ENCODE measurements at places on chromosomes 16 and 17. TPM values are rescaled to one million over a fixed set of nuclear protein-coding genes. Genes with fewer than 3 reads are reported as not detected.

The CD300LB gene
- total RNA-seq = not detected

The CCL23 gene
- total RNA-seq = not detected

The PHF23 gene
- 28.8 TPM for total RNA-seq

The CCL8 gene
- not detected for total RNA-seq

The KRTAP9-4 gene
- not detected for total RNA-seq

The NOXO1 gene
- 0.20 TPM for total RNA-seq

The CCT6B gene
- 4.2 TPM for total RNA-seq

The CDH5 gene
- 48.4 TPM for total RNA-seq

The HOXB1 gene
- total RNA-seq = not detected

DNA sequence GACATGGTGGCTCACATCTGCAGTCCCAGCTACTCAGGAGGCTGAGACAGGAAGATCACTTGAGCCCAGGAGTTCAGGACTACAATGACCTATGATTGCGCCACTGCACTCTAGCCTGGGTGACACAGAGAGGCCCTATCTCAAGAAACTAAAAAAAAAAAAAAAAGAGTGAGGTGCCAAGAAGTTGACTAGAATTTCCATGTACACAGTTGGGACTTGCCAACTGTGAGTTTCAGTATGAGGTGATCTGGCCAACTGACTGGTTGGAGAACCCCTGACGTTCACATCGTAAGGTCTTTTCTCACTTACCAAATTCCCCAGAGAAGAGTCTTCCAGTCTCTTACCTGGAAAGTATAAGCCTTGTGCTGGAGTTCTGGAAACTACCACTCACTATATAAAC is 3.1 kb upstream of the MED11 start:
- no peak for DNase-seq
- H3K36me3 ChIP-seq = peaks cover 5% of the 10 kb centered on the region
- H3K27me3 ChIP-seq = no peaks in the 10 kb centered on the region
- no peak overlapping the region for H3K27ac ChIP-seq

GRCh38 chr16:65117811-65118448 is 3.9 kb downstream of the CDH11 start:
- H3K36me3 ChIP-seq = no peaks in the 10 kb centered on the region
- no peak overlapping the region for H3K27ac ChIP-seq
- H3K4me1 ChIP-seq = peaks cover 13% of the 10 kb centered on the region
- peaks cover 7% of the 10 kb centered on the region for H3K27me3 ChIP-seq
- no peak overlapping the region for H3K4me3 ChIP-seq

DNA sequence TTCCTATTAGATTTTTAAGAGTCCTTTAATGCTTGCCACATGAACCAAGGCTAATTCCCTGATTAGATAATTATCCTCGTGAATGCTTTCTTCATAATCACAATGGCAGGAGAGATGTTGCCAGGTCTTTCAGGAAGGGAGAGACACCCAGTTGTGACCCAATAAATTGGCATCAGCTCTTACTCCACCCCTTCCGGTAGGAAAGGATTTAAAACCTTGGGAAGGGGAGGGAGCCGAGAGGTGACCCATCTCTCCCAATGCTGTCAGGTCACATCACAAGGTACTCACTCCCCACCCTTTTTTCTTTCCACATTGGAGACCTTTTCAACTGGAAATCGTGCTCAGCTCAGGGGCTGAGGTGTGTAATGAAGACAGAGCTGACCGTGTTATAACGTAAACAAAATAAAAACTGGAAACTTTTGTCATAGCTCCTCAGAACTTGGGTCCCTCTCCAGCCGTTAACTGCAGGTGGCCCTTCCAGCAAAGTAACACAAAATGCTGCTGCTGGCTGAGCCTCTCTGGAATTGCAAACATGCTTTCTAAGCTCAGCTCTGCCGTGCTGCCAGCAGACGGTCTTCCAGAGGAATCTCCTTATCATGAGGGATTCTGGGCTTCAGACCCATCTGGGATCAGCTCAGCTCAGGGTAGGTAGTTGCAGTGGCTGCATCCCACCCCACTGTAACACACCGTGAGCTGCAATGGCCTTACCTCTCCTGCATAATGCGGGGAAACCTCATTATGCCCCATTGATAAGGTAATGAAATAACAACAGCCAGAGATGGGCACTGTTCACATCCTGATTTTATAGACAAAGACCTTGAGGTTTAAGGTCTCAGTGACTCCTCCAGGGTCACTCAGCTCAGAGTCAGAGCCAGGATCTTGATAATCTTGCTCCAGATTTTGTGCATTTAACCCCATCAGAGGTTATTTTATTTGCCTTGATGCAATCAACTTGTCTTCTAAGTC is 15.6 kb downstream of the TMEM100 start:
- H3K36me3 ChIP-seq = no peaks in the 10 kb centered on the region
- no peak overlapping the region for H3K27ac ChIP-seq
- DNase-seq = no peak

- no peaks in the 10 kb centered on the region for H3K36me3 ChIP-seq
- no peak for DNase-seq
- H3K4me1 ChIP-seq = no peaks in the 10 kb centered on the region
- H3K27ac ChIP-seq = no peak overlapping the region
- no peak overlapping the region for H3K4me3 ChIP-seq
- H3K27me3 ChIP-seq = no peaks in the 10 kb centered on the region
Measured at GRCh38 chr16:15754821-15755534, 101.8 kb downstream of the MYH11 start.

GRCh38 chr16:67429053-67429798 is 1.7 kb upstream of the HSD11B2 start:
- H3K27me3 ChIP-seq = no peaks in the 10 kb centered on the region
- no peak overlapping the region for H3K27ac ChIP-seq
- no peak for DNase-seq

- H3K27ac ChIP-seq = no peak overlapping the region
- H3K27me3 ChIP-seq = no peaks in the 10 kb centered on the region
- H3K36me3 ChIP-seq = no peaks in the 10 kb centered on the region
- no peak overlapping the region for H3K4me3 ChIP-seq
- no peak for DNase-seq
Measured at GRCh38 chr16:76081967-76082366, 195.2 kb upstream of the CNTNAP4 start.

DNA sequence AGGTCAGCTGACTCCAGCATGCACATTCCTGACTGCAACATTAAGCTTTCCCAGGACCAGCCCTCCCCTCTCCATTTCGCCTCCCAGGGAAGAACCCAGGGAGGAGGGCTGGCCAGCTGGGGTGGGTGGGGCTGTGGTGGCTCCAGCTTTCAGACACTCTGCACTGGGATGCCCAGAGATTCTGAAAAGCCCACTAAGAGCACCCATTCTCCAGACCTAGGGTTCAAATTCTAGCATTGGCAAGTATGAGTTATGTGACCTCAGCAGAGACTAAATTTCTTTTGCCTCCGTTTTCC is 7.8 kb downstream of the DLX3 start:
- H3K4me1 ChIP-seq = no peaks in the 10 kb centered on the region
- no peak overlapping the region for H3K4me3 ChIP-seq
- peaks cover 24% of the 10 kb centered on the region for H3K27me3 ChIP-seq
- H3K36me3 ChIP-seq = no peaks in the 10 kb centered on the region

GRCh38 chr16:3214904-3215600 is 19.9 kb downstream of the ZNF200 start:
- H3K36me3 ChIP-seq = no peaks in the 10 kb centered on the region
- no peaks in the 10 kb centered on the region for H3K4me1 ChIP-seq
- H3K27me3 ChIP-seq = peaks cover 4% of the 10 kb centered on the region
- H3K4me3 ChIP-seq = no peak overlapping the region
- DNase-seq = no peak

Data from psoas muscle (tissue), 8 donors.